GM23338 (cell line): ENCODE measurements at places on chromosomes 2 and 18. TPM values are rescaled to one million over a fixed set of nuclear protein-coding genes. Genes with fewer than 3 reads are reported as not detected.

- no peak for DNase-seq
Measured at GRCh38 chr2:228224410-228224809, 42.9 kb upstream of the SPHKAP start.

CAVIN2 gene
- 0.07 TPM in 1 of 2 replicates, not detected in the other for total RNA-seq

ZNF396 gene
- total RNA-seq: 0.31 and 0.85 TPM in 2 replicates

GRCh38 chr2:44886414-44886813, 55.1 kb upstream of the SIX3 start:
- DNase-seq: no peak

- DNase-seq: no peak
Measured at GRCh38 chr2:239660390-239661230, 259.8 kb upstream of the HDAC4 start.

EEF1B2 gene
- 213 and 305 TPM in 2 replicates for total RNA-seq

DNA sequence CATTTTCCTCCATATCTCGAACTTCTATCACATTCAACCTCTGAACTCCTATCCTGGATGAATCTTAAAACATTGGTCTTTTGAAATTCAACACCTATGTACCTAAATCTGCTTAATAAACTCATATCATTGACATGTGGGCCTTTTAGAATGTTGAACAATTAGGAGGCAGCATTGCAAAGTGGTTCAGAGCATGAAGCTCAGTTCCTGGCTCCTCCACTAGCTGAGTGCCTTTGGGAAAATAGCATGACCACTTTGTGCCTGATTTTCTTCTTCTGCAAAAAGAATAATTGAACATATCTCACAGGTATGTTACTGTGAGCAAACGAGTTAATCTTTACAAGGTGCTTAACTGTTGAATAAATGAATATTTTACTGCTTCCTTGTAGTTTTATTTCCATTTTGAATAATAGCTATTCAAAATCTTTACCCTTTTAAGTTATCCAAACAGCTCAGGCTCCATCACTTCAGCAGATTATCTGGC, 14.3 kb upstream of the ITPRID2 start:
- DNase-seq: no peak

DNA sequence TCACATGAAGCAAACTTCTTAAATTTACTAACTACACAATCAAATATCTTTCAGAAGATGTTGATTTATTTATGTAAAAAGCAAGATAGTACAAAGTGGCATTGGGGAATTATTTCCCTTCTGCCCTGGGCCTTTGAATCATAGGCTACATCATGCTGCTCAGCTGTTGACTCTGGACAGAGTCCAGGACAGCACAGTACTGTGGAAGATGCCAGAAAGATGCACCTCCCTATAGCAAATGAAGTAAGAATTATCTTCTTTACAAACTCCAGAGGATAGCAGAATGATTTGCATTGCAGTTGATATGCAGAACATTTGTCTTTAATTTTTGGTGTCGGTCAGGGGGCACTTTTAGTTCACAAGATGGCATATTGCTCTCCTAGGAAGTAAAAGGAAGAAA, 1354.5 kb upstream of the ZEB2 start:
- DNase-seq: no peak

- no peak for DNase-seq
Measured at GRCh38 chr18:58525928-58526424, 102.9 kb downstream of the ALPK2 start.

- no peak for DNase-seq
Measured at GRCh38 chr2:17442334-17442733, 75.9 kb downstream of the RAD51AP2 start.

FSIP2 gene
- 2.9 and 3.8 TPM in 2 replicates for total RNA-seq

TOGARAM2 gene
- 0.47 and 1.8 TPM in 2 replicates for total RNA-seq

- no peak for DNase-seq
Measured at GRCh38 chr2:219906114-219907010, 278.9 kb downstream of the SLC4A3 start.

- DNase-seq: no peak
Measured at GRCh38 chr2:44200011-44200410, 31.3 kb downstream of the PPM1B start.

GRCh38 chr2:63046961-63047320, 3.7 kb upstream of the OTX1 start:
- DNase-seq: no peak

GRCh38 chr2:36393738-36394256, 38.2 kb downstream of the CRIM1 start:
- DNase-seq: no peak

DNA sequence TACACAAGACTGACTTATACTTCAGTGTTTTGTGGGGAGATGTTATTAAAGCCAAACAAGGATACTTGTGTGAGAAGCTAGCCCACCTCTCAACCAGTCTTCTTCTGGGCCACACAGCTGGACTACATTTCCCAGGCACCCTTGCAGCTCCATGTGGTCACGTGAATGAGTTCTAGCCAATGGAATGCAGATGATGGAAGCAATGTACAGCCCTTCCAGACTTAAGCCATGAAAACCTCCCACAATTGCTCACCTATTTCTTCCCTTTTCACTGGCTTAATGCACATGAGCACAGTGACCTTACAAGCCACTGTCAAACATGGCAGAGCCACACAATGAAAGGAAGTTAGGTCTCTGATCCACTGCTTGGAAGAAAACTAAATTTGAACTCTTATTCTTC, 20.4 kb upstream of the FEZ2 start:
- peak; percentile 88 for DNase-seq

DNA sequence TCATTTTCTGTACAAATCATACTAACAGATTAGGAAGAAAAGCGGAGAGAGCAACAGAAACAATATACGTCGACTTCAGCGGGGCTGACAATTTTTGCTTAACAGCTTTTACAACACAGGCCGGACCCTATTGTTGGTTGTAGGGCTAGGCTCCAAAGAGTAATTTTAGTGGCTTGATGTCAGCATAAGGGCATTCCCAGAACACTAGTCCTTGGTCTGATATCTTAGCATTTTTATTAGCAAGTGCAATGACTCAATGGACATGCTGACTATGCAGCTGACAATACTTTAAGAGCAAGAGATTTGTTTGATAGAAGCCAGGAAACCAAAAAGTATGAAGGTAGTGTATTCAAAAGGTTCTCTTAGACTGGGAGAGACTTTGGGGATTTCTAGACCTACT, 209.9 kb downstream of the LNPK start:
- no peak for DNase-seq

GRCh38 chr2:161796192-161796591, 172.0 kb downstream of the SLC4A10 start:
- DNase-seq: no peak

DNA sequence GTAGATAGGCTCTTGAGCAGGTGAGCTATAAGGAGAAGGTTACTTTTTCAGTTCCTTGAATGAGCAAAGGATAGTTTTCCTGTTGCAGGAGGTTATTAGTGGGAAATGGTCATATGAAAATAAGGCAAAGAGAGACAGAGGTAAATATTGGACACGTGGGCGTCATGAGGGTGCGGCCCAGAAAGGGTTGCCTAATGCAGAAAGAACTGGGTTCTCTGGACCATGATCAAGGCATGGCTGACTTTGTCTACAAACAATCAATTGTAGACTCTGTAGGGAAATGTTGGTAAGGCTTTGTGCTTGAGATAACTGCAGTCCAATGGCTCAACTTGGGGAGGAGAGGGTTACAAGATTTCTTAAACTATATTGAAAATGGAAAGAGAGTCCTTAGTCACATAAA, 585.8 kb downstream of the BCL11A start:
- DNase-seq: no peak

DNA sequence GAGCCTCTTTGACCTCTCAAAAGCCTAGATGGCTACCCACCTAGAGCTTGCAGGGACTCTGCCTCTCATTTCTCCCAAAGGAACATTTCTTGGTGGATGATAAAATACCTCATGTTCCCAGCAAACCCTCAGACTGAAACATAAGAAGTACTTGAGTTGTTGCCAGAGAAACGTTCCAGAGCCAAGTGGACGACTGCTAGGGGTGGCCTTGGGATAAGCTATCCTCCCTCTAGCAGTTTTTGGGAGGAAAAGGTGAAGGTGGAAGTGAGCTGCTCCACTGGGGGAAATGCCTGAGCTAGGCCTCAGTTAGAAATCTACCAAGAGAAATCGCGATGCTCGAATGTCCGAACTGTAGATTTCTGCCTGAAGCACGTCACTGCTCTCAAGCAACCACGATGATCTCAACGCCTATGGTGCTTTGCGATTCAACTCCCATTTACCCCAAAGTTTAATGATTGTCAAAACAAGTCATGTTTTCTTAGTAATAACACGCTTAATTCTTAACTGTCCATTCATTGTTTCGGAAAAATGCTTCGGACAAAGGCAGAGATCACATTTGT, 91.5 kb downstream of the CCBE1 start:
- DNase-seq: no peak

- DNase-seq: peak; percentile 17
Measured at GRCh38 chr2:70994009-70994698, 519 bp downstream of the TEX261 start.

DNA sequence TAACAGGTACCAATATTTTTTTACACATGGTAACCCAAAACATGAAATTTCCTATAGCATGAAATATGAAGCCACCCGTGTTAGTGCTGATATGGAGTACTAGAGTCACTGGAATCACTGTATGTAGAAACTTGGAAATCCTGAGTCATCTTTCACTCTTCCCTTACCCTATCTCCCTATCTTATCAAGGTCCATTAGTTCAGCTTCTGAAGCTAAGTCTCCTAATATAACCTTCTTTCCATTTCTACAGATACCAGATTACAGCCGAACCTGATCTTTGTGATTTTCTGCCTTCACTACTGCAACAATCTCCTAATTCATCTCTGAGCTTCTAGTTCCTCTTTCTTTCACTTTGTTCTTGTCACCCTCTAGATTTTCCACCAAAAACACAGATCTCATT, 59.0 kb downstream of the SEPTIN10 start:
- no peak for DNase-seq

DNA sequence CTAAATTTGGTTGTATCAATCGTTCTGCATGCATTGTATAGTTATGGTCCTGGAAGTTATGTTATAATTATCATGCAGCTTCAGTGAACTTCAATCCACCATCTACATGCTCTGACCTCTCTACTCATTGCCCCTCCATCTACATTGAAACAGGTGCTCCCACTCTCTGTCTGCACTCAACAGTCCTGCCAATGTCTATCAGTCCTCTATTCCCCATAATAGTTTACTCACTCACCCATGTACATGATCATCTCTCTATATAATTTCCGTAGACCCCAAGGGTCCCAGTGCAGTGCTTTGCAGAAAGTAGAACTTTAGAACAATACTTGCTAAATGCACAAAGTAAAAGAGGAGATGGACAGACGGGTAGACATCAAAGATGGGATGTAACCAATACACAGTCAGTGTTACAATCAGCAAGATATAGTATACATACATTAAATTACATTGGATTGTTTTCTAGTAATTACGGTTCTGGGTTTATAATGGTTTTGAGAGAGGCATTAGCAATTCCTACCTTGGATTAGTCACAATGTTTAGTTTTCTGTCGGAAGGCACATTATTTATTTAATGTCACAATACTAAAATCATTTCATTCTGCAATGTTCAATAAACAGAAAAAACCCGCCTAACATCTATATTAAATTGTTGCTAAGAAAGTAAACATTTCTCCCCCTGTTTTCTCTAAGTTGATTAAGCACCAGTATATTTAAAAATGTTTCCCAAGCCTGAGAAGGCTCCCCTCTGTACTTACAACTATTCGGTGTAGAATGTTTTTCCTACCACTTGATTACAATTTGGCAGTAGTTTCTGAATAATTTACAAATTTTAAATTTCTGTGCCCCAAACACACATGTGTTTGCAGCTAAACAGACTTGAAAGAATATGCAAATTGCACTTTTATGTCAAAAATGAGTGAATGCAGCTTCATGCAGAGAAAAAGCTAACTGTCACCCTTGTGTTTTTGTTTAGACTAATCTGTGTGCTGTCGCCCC, 94.4 kb upstream of the SIX2 start:
- DNase-seq: no peak

GRCh38 chr2:99851089-99851488, 291.3 kb downstream of the AFF3 start:
- DNase-seq: no peak

- no peak for DNase-seq
Measured at GRCh38 chr18:72985686-72986085, 117.9 kb upstream of the NETO1 start.

DNA sequence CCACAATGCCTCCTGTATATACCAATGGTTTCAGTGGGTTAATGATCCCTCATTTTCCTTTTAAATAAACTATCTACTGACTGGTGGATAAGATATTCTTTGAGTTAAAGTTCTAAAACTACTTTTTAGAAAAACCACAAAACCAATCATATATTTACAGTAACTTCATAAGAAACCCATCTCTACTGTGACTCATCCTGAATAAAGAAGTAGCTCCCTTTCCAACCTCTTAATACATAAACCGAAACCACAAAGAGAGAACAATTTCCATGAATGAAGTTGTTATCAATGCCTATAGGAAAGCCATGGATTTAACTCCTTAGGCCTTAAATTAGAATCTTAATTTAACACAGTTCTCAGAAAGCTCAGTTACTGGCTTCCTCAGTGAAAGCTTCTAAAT, 227.0 kb upstream of the SMAD7 start:
- DNase-seq: no peak

DNA sequence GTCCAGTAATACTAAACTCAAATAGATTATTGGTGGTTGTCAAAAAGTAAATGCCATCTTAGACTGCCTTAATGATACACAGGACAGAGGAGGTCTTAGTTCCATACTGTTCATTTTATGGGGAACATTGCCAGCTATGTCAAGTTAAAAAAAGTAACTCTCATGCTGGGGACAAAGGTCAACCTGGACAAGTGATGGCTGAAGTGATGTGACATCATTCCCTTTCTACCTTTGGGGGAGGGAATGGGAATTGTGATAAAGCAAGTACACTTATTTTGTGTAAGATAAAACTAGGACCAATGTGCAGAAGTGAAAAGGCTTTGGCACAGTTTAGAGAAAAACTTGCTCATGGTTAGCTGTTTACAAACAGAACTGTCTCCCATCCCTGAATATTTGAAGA, 24.0 kb upstream of the SNORC start:
- no peak for DNase-seq

DNA sequence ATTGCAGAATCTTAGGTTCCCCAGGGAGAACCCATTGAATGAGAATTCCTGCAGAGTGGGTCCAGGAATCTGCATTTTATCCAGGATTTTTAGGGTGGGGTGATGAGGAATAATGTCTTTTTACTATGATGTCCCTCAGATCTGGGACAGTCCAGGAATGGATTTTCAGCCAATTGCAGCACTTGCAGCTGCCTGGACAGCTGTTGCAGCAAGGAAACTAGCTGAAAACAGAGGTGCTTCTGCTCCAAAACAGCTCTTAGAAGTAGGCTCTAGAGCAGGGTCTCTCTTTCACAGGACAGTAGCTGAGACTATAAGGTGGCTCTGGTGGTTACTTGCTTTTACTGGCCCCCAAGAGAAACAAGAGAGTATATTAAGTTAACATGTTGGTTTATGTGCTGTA, 9.1 kb downstream of the GLI2 start:
- no peak for DNase-seq

CPLX4 gene
- not detected in 2 replicates for total RNA-seq
